NK-92 treated with Interleukin-12 subunit alpha and Interleukin-12 subunit beta, amount 100 ng/mL, for 24 hours (cell line): ENCODE measurements at places on chromosomes 5 and 9.
A peak's percentile ranks its signal among the peaks of the same experiment; 100 is the strongest.

DNA sequence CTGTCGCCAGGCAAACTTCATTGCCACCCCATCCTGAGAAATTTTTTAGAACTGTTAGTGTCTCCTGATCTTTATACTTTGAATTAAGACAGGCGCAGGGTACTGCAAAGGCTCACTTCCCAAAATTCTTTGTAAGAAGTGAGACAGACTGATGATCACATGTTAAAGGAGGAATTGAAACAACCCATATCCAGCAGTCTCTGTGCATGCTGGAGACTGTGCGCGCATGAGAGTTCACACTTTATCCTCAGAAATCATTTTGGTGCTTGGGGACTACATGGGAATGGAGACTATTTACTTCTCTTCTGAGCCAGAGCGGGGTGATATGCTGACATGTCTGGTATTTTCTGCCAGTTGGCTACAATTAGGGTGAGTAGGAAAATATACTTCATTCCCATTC is 91.2 kb downstream of the ZNF474 start:
- DNase-seq, result no peak

GRCh38 chr9:35738186-35738585 is 5.7 kb downstream of the CREB3 start:
- no peak for DNase-seq

- no peak for DNase-seq
Observed at GRCh38 chr9:134532084-134532483, 109.5 kb upstream of the COL5A1 start.

DNA sequence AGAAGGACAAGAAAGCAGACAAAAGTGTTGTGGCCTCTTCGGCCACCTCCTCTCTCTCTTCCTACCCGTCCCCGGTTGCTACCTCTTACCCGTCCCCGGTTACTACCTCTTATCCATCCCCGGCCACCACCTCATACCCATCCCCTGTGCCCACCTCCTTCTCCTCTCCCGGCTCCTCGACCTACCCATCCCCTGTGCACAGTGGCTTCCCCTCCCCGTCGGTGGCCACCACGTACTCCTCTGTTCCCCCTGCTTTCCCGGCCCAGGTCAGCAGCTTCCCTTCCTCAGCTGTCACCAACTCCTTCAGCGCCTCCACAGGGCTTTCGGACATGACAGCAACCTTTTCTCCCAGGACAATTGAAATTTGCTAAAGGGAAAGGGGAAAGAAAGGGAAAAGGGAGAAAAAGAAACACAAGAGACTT is 2.4 kb downstream of the EGR1 start:
- DNase-seq, result no peak

DNA sequence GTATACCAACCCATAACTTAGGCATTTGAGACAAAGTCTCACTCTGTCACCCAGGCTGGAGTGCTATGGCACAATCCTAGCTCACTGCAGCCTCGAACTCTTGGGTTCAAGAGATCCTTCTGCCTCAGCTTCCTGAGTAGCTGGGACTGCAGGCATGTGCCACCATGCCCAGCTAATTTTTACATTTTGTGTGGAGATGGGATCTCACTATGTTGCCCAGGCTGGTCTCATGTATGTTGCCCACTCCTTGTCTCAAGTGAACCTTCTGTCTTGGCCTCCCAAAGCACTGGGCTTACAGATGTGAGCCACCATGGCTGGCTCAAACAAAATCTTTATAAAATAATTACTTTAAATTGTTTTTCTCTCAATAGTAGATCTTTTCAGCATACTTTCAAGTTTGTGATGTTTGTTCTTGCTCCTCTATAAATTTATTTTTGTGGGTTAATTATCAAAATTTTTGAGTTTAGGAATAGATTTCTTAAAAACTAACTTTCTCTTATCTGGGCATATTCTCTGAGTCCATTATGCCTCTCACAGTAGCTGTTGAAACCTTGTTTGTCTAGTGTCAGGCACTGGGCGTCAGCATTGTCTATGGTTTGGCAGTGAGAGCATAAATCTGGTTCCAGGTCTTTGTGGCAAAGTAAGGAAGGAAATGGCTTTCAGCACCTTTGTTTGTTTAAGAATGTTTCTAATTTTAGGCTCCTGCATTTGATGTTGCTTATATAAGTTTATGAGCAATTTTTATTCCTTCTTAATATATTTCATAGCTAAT is 38.7 kb downstream of the NLN start:
- DNase-seq, result peak; percentile 36

- no peak for DNase-seq
Observed at GRCh38 chr9:133054194-133054890, 7.4 kb upstream of the CEL start.

- no peak for DNase-seq
Observed at GRCh38 chr5:39541920-39542319, 117.1 kb upstream of the DAB2 start.

- DNase-seq, result no peak
Observed at GRCh38 chr5:93519740-93520139, 61.3 kb downstream of the NR2F1-AS1 start.

DNA sequence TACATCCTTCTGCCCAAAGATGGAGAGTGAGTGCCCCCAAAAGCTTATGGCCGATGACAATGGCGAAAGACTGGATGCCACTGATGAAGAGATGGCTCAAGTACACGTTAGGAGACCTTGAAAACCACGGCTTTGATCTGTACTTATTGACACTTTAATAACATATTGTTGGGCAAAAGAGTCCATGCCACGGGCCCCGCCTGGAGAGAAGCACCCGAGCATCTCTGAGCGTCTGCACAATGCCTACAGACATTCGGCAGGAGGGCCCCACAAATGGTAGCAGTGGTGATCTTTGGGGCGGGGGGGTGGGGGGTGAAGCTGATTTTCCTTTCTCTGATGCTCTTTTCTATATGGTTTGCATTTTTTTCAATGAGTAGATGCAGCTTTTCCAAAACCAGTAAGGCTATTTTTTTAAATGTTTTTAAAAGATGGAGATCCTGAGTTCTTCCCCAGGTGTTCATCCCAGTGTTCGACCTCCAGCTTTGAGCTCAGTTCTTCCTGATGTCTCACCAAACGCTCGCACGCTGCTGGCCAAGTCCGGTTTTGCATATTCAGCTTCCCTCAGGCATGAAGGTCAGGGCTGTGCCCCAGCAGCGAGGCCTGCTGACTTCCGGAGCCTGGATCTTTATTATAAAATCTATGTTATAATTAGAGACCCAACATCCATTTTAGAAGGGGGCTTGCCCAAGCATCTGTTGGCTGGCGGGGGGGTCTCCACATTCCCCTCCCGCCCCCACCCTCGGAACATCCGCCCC is 34.3 kb upstream of the BARHL1 start:
- no peak for DNase-seq

- no peak for DNase-seq
Observed at GRCh38 chr9:116901260-116901659, 214.2 kb downstream of the TRIM32 start.

DNA sequence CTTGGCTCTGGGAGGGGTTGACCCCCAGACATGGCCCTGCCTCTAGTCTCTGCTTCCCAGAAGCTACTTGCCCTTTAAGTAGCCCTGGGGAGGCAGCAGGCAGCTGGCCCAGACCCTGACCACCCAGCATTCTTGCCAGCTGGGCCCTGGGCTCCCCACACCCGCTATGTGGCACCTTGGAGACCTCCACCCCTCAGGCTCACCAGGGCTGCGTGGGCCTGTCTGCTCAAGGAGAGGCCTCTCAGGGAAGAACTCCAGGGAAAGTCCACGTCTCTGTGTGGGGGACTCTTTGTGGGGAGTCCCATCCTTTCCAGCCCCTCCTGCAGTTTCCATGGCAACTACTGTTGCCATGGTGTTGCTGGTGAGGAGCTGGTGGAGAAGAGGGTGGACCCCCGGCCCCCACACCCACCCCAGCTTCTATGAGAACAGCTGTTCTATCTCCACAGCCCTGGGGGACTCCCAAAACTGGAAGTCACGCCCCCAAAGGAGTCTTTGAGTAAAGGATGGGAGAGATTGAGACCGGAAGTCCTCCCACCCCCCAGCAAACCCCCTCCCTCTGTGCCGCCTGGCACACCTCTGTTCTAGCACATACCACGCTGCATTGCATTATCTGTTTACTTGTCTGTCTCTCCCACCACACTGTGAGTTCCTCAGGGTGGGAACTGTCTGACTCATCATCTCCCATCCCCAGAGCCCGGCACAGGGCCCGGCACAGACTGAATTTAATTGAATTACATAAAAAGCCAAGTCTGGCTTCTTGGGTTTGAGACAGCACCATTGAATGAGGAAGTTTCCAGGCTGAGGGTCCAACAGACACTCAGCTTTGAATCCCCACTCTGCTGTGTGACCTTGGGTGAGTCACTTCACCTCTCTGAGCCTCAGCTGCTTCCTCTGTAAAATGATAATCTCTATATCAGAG is 12.6 kb downstream of the DNM1 start:
- DNase-seq, result no peak

DNA sequence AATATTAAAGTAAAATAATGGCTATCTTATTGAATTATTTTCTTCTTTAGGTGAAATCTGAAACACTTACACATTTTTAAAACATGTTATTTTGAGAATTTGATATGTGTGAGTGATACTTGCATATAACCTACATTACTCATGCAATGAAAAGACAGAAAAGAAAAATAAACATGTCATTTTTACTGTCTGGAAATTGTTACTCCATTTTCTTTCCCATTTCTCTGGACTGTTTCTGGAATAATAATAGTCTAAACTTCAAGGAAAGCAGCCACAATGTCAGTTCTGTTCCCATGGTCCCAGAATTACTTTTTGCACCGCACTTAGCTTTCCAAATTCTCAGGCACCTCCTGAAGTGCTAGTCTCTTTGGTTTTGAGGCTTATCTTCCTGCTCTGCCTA is 145.5 kb downstream of the PRR16 start:
- DNase-seq, result no peak

- DNase-seq, result no peak
Observed at GRCh38 chr5:68141494-68141893, 74.1 kb upstream of the PIK3R1 start.

DNA sequence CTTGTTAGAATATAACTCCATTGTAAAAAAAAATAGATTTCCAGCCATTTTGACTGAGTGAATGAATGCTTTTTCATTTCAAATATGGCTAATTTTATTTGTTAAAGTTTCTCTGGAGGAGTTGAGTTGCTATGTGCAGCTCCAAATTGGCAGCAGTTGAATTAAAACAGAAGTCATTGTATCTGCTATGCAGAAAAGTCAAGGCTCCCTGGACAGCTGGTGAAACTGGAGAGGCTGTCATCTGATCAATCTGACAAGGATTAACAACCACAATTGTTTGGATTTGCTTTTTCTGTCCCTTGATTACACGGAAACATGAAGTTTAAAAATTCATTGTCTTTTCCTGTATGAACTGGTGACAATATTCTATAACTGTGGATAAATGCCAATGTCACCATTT is 713.9 kb downstream of the EFNA5 start:
- no peak for DNase-seq

DNA sequence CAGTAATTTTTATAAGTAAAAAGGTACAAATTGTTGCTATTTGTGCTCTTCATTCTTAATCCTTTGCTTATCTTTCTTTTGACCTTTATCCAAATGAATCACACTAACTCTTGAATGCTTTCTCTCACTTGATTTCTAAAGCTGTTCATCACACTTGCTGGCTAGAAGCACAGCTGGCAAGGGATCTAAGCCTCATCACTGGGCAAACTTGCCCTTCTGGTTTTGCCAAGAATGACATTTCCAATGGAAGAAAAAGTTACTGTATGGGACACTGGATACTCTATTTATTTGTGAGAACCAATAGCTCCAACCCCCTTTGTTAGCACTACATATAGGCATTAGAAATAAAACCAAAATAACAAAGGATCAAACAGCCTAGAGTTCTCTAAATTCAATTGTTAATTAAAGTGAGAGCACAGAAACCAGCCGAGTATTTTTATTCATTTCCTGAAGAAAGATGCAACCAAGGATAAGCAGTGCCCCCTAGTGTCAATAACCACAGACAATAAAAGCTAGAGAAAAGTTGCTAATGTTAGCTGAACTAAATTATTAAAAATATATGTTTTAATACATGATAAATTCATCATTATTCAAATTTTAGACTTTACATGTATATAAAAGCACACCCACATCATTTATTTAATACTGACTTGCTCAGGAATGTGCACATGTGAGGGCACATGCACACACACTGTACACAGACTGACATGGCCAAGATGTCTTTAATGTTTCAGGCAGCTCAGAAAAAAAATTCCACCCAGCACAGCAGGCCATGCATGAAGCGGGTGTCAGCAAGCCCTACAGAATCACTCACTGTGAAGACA is 59.8 kb upstream of the POU5F2 start:
- DNase-seq, result no peak

GRCh38 chr5:84260140-84260539 is 124.5 kb downstream of the EDIL3 start:
- no peak for DNase-seq

GRCh38 chr9:18428661-18429060 is 45.3 kb upstream of the ADAMTSL1 start:
- no peak for DNase-seq

GRCh38 chr5:66348387-66349125 is 204.5 kb downstream of the SREK1 start:
- DNase-seq, result no peak

GRCh38 chr9:109270971-109271925 is 49.6 kb downstream of the EPB41L4B start:
- DNase-seq, result no peak

GRCh38 chr9:105850852-105851500 is 156.6 kb downstream of the TMEM38B start:
- no peak for DNase-seq

GRCh38 chr5:159456722-159457465 is 126.6 kb upstream of the IL12B start:
- DNase-seq, result peak; percentile 64

GRCh38 chr9:133148199-133149129 is 15.2 kb downstream of the GBGT1 start:
- peak; percentile 27 for DNase-seq

DNA sequence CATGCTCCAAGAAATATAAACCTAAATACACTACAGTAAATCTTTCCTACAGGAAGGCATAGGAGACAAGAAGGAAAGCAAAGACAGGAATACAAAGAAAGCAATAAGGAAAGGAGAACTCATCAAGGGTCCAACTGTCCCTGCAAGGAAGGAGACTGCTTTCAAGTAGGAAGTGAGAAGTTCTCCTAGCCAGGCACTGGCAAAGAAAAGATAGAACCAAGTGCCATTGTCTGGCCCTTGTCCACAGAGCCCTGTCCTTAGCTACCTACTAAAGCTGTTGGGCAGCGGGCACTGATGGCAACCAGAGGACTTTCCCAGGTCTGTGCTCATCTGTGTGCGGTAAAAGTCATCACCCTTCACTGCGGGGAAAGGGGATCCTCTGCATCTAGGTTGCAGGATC is 108.2 kb downstream of the KLHL3 start:
- no peak for DNase-seq

- DNase-seq, result no peak
Observed at GRCh38 chr5:104909803-104910202, 1347.2 kb upstream of the NUDT12 start.

DNA sequence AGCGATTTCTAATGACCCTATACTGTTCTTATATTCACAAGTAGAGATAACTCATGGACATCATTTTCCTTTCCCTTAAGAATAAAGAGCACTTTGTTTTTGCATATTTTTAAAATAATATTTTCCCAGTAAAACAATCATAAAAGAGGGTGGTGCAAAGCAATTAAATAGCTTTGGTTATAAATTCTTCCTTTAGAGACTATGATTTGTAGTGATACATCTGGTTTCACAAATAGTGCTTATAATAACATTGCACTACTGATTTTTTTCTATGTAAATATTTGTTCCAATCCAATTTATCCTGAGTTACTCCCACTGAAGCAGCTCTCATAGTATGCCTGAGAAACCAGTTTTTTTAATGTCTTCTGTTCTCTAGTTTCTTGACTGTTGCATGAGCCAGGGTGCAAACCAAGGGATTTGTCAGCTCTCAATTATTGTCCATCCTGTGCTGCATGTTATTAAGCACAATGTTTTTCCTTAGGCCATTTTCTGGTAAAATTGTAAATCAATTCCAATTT is 74.7 kb downstream of the LURAP1L start:
- no peak for DNase-seq

- no peak for DNase-seq
Observed at GRCh38 chr9:389758-390157, 175.1 kb downstream of the DOCK8 start.
